ENCODE measurements at places on chromosomes 7 and 10. TPM values are rescaled to one million over a fixed set of nuclear protein-coding genes. Genes with fewer than 3 reads are reported as not detected.
A peak's percentile ranks its signal among the peaks of the same experiment; 100 is the strongest.

GRCh38 chr10:52020173-52020572, 293.9 kb upstream of the DKK1 start:
- DNase-seq, result no peak

- peak; percentile 98 for DNase-seq
Observed at GRCh38 chr10:17214971-17215781, 12.9 kb upstream of the VIM start.

GRCh38 chr7:36390199-36391090, 783 bp downstream of the ANLN start:
- peak; percentile 78 for DNase-seq

GRCh38 chr7:132464740-132465139, 111.5 kb downstream of the PLXNA4 start:
- peak; percentile 77 for DNase-seq

GRCh38 chr10:93893646-93894515, at the start of gene SLC35G1:
Gene SLC35G1, plus strand, starts transcription at chr10:93893978. Its CDS starts 56 bp downstream, at chr10:93894034.
- peak; percentile 56 for DNase-seq

DNA sequence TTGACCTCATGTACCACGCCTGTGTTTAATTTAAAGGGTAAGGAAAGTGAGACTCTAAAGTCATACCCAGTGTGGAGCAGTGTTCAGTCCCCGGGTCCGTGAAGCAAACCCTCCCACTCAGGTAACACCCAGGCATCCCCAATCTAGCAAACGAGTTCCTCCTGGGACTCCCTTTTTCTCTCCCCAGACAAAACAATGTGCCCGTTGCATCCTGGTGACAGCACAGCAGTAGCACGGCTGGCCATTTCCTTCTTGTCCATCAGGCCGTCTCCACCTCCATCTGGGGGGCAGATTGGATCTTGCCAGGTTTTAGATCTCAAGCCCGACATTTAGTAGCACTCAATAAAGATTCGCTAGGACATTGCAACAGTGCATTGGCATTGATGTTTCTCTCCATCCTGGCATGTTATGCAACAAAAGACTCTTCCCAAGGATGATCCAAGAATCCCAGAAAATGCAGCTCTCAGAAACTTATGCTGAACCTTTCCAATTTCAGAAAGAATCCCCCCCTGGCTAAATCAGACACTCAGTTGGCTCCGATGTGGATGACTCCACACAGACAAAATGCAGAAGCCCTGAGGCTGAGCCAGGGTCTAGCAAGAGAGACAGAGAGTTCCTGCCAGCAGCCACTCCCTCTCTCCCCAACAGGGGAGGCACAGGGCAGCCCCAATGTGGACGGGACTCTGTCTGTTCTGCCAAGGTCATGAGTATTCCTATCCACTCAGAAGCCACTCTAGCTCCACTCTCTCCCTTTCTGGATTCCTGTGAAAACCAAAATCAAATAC, 274.5 kb upstream of the MGMT start:
- DNase-seq, result peak; percentile 30

The GIMAP5 gene
- total RNA-seq, result not detected

- peak; percentile 91 for DNase-seq
Observed at GRCh38 chr10:79266543-79267312, 80.5 kb upstream of the PPIF start.

DNA sequence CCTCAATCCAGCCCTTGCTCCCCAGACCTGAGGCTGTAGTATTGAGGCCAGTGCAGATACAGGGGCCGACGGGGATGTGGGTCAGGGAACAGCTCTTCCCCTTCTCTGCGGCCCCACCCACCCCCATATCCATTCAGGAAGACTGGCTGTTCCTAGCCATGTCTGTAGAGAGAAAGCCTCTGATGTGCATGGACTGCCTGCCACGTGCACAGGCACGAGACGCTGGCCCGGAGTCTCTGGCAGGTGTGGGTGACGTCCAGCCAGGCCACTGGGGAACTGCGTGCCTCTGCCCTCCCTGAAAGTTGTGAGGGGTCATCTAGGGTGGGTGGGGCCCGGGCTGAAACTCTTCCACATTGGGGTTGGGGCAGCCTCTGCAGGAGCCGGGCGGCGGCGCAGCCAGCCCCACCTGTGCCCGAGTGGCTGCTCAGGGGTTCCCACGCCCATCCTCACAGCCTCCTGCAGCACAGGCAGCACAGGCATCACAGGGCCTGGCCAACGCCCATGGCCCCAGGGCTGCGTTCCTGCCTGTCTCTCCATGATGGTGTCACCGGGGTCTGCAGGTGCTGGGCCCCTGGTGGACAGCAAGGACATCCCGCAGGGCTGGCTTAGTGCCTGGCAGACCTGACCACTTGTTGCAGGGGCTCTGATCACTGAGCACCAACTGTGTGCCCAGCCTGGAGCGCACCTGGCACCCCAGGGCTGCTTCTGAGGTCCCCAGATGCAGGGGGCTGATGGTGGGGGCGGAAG, 27.5 kb downstream of the MICALL2 start:
- no peak for DNase-seq

- DNase-seq, result no peak
Observed at GRCh38 chr7:66537380-66537779, 91.3 kb upstream of the KCTD7 start.

DNA sequence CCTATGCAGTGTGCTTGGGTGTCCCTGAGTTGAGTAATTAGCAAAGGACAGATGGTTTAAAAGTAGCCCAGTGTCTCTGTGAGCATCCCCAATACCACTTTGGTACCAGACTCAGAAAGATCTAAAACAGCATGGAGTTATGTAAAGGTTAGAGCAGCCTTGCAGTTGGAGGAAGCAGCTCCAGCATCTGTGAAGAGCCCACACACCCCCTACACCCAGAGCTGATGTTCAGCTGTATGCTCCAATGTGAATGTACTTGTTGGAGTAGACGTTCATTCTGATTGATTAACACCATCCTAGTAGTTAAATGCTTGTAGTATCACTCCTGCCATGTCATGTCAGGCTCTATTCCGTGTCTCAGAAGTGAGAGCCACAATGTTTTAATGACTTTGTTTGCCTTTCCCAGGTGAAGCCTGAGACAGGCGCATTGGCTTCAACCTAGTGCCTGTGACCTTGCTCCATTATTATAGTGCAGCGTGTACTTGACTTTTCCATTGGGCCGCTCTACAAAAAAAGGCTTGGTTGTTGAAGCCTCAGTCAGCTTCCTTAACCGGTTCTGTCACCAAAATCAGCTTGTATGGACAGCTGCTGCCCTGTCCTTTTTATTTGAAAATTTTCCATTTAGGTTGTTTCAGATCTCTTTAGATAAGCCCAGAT, 154.2 kb downstream of the LCOR start:
- DNase-seq, result no peak

DNA sequence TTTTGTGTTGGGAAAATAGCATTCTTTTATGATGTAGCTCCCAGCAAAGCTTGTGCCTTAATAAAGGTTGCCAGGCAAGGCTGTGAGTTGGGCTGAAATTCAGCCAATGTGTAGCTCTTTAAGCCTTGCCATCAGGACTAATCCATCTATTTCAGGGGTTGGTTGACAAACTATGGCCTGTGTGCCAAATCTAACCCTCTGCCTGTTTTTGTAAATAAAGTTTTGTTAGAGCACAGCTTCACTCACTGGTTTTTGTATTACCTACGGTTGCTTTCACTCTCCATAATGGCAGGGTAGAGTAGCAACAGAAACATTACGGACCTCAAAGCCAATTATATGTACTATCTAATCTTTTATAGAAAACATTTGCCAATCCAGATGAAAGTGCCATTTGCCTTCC, 638.1 kb upstream of the POT1 start:
- no peak for DNase-seq

- no peak for DNase-seq
Observed at GRCh38 chr7:71636329-71636728, 504.4 kb downstream of the GALNT17 start.

The SPDYE8 gene
- total RNA-seq, result not detected

- DNase-seq, result no peak
Observed at GRCh38 chr7:7705318-7705717, 13.1 kb downstream of the RPA3 start.

GRCh38 chr7:97026715-97027426, 2.2 kb upstream of the DLX5 start:
- DNase-seq, result no peak

The SPDYE18 gene
- total RNA-seq, result not detected

DNA sequence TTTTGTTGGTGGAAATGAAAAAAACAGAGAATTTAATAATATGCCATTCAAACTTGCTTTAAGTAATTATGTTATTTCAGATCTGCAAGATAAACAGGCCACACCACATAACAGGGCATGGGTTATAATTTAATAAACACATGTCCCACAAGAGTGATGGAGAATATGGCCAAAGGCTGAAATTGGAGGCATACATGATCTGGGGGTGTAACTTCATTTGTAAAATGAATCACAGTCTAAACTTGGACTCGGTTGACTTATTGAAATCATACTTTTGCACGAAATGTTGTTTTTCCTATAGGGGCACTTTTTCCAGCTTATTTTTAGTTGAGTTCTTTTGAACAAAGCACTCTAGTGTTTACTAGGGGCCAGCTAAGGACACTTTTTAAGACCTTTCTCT, 151.6 kb downstream of the TMEM26 start:
- peak; percentile 21 for DNase-seq

DNA sequence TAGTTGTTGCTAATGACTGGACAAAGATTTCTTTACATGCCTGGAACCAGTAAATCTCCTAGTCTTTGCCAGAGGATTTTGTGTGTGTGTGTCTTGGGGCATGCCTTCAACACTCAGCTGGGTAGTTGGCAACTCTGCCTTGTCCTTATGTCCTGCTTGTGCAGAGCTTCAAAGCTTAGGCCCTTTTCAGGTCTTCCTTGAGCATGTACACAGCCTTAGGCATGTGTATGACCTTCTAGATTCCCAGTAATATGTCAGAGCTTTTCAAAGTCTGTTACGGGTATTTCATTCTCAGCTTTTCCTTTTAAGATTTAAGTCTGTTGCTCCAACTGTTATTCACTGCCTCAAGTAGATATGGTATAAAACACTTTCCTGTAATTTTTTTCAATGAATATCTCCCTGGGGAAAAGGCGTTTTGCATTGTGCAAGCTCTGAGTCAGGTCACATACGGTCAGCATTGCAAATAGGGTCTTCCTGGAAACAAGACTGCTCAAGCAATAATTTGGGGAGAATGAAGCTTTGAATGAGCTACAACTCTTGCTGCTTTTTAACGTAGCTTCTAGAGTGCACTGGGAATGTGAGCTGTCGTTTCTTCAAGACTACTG, 25.5 kb downstream of the SHOC2 start:
- peak; percentile 89 for DNase-seq

DNA sequence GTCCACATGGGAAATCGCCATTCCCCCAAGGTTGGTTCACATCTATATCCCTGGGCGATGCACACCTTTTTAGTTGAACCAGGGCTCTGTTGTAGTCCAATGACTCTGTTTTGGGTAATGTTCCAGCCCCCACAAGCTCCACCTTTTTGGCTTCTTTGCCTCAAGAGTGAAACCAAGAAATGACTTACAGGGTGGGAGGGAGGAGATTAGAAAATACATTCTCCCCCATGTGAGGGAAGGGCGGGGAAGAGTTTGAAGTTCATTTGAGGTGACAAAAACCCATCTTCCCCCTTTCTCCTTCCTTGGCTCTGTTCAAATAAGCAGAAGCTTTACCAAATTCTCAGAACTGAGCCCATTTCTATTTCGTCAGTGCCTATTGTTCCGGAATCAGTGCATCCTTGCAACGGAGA, 82.8 kb downstream of the GATA3 start:
- DNase-seq, result no peak

GRCh38 chr7:11021468-11021867, 47.8 kb downstream of the PHF14 start:
- no peak for DNase-seq

The SLC13A1 gene
- not detected for total RNA-seq

The PDGFA gene
- 4.1 TPM for total RNA-seq

GRCh38 chr7:44565097-44565794, 8.5 kb downstream of the DDX56 start:
- DNase-seq, result peak; percentile 59

The SKIDA1 gene
- 0.90 TPM for total RNA-seq

The TMEM140 gene
- total RNA-seq, result 12.1 TPM

- no peak for DNase-seq
Observed at GRCh38 chr10:14753441-14753840, 21.3 kb downstream of the FAM107B start.

The MMP21 gene
- total RNA-seq, result 0.09 TPM

- DNase-seq, result peak; percentile 85
Observed at GRCh38 chr7:18861514-18862118, 255.8 kb downstream of the TWIST1 start.

The NKX2-3 gene
- total RNA-seq, result not detected

DNA sequence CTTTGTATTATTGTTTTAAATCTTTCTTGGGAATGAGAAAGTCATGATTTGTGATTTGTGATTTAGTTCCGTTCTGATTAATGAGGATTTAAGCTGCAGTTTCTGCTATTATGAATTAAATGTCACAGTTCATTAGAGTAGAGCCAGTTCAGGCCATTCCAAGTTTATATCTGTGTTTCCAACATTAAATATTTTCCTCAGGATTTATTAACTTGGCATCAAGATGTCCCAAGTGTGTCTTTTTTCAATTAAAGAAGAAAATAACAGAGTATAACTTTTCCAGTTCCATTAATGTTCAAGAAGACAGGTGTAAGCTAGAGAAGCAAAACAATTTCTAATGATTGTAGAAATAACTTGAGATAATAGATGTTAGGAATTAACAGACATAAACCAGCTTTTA, 1183.2 kb upstream of the CELF2 start:
- no peak for DNase-seq

The FFAR4 gene
- total RNA-seq, result not detected

GRCh38 chr7:110975486-110975885, 115.4 kb upstream of the LRRN3 start:
- DNase-seq, result no peak

GRCh38 chr7:30845426-30846135, 66.1 kb upstream of the AQP1 start:
- peak; percentile 63 for DNase-seq

The ANKRD2 gene
- total RNA-seq, result 0.27 TPM

DNA sequence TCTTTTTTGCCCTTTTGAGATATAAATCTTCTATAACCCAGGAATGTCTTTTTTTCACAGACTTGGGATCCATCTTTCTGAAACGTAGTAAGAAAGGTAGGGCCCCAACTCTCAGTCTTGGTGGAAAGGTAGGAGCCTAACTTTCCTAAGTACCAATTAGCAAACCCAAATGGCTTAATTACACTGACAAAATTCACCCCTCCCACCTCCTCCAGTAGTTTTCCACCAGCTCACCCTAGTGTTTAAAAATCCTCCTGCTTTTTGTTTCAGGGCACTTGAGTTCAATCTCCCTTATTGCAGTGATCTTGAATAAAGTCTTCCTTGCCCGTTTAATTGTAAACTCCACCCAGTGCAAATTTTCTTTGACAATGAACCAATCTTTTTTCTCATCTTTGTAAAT, 600.0 kb downstream of the PHTF2 start:
- no peak for DNase-seq
